Frontal cortex (tissue), 4 donors: ENCODE measurements at places on chromosomes 3 and 15. TPM values are rescaled to one million over a fixed set of nuclear protein-coding genes. Genes with fewer than 3 reads are reported as not detected.

Gene FAM240A
- total RNA-seq = not detected

Gene SEMA3F
- total RNA-seq = 9.4 TPM

Gene CLDN16
- 1.6 TPM for total RNA-seq

Gene P2RY1
- total RNA-seq = 33.8 TPM

Gene FETUB
- total RNA-seq = not detected

Gene ATP13A5
- 0.41 TPM for total RNA-seq

Gene SNURF
- total RNA-seq = 34.2 TPM
